ENCODE measurements at places on chromosomes 11 and 22. TPM values are rescaled to one million over a fixed set of nuclear protein-coding genes. Genes with fewer than 3 reads are reported as not detected.

Gene PAMR1
- 0.25 TPM for total RNA-seq

Gene TCN1
- 0.42 TPM for total RNA-seq

Gene PIK3IP1
- total RNA-seq: 1.2 TPM

Gene OR8G1
- total RNA-seq: not detected

Gene SF1
- 151 TPM for total RNA-seq

Gene BRSK2
- 6.3 TPM for total RNA-seq

Gene MN1
- total RNA-seq: 3.1 TPM

Gene TRIM49
- not detected for total RNA-seq

Gene OR4C46
- total RNA-seq: not detected

Gene C11orf86
- 44.1 TPM for total RNA-seq

Gene F2
- total RNA-seq: 2.2 TPM

Gene ZDHHC13
- total RNA-seq: 16.7 TPM

Gene MS4A7
- total RNA-seq: not detected
